ENCODE measurements at places on chromosomes 12 and 14.

- H3K36me3 ChIP-seq: no peaks in the 10 kb centered on the region
- DNase-seq: no peak
- no peaks in the 10 kb centered on the region for H3K4me1 ChIP-seq
- H3K27me3 ChIP-seq: no peaks in the 10 kb centered on the region
These were observed 158.5 kb downstream of the FOXA1 start for GRCh38 chr14:37436519-37436918.

GRCh38 chr12:41466802-41467201 is 278.7 kb downstream of the PDZRN4 start:
- no peak overlapping the region for H3K27ac ChIP-seq
- no peaks in the 10 kb centered on the region for H3K36me3 ChIP-seq
- H3K4me3 ChIP-seq: no peak overlapping the region
- DNase-seq: no peak
- no peaks in the 10 kb centered on the region for H3K27me3 ChIP-seq

DNA sequence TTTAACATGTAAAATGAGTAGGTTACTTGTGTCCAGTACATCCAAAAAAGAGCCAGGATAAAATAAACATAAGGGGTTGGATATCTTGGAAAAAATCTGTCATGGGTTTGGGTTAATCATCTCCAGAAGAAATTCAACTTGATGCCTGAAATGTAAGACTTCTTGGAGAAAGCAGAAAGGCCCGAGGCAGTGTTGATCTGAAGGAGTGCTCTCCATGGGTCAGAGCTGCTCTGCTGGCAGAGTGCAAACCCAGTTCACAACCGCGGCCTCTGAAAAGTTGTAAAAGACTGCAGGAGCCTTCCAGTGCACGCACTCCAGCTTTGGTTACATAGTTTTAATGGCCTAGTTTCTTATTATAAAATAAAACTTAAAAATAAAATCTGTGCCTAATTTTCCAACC is 97.3 kb upstream of the ALX1 start:
- no peak overlapping the region for H3K4me3 ChIP-seq
- H3K27me3 ChIP-seq: no peaks in the 10 kb centered on the region
- H3K27ac ChIP-seq: no peak overlapping the region
- DNase-seq: no peak

- H3K4me1 ChIP-seq: peaks cover 22% of the 10 kb centered on the region
- peaks cover 17% of the 10 kb centered on the region for H3K36me3 ChIP-seq
- no peaks in the 10 kb centered on the region for H3K27me3 ChIP-seq
- no peak overlapping the region for H3K27ac ChIP-seq
These were observed 1.3 kb upstream of the MRPS35 start for GRCh38 chr12:27709212-27709931.

DNA sequence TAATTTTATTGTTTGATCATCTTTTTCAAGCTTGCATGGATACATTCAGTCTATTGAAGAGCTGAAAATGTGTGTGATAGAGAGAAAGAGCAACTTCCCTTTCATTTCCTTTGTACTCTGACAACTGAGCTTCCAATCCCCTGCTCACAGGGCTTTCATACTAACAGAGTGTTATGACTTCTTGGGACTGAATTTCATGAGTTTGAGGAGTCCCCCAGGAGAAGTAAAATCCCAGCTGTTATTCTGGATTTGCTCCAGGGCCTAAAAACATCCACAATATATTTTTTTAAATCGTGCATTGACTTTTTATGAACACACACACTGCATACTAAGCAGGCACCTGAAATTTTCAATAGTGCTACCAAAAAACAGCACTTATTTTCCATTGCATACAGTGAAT is 195.8 kb upstream of the CAND1 start:
- no peak overlapping the region for H3K27ac ChIP-seq
- peaks cover 4% of the 10 kb centered on the region for H3K36me3 ChIP-seq
- H3K4me1 ChIP-seq: peaks cover 9% of the 10 kb centered on the region
- H3K4me3 ChIP-seq: no peak overlapping the region
- peaks cover 63% of the 10 kb centered on the region for H3K27me3 ChIP-seq

- DNase-seq: no peak
- no peak overlapping the region for H3K27ac ChIP-seq
- no peaks in the 10 kb centered on the region for H3K27me3 ChIP-seq
- no peaks in the 10 kb centered on the region for H3K36me3 ChIP-seq
These were observed 217.8 kb downstream of the LRFN5 start for GRCh38 chr14:41824441-41824840.

- H3K27ac ChIP-seq: no peak overlapping the region
- DNase-seq: no peak
- no peaks in the 10 kb centered on the region for H3K4me1 ChIP-seq
- no peaks in the 10 kb centered on the region for H3K27me3 ChIP-seq
- H3K36me3 ChIP-seq: no peaks in the 10 kb centered on the region
These were observed 525.1 kb upstream of the FBXO33 start for GRCh38 chr14:39957290-39957689.

Measured in effector memory CD8-positive, alpha-beta T cell (primary cell).